ENCODE measurements at places on chromosomes 7 and 10. TPM values are rescaled to one million over a fixed set of nuclear protein-coding genes. Genes with fewer than 3 reads are reported as not detected.

OR2A12 gene
- total RNA-seq = not detected

SMKR1 gene
- 6.1 TPM for total RNA-seq

DNA sequence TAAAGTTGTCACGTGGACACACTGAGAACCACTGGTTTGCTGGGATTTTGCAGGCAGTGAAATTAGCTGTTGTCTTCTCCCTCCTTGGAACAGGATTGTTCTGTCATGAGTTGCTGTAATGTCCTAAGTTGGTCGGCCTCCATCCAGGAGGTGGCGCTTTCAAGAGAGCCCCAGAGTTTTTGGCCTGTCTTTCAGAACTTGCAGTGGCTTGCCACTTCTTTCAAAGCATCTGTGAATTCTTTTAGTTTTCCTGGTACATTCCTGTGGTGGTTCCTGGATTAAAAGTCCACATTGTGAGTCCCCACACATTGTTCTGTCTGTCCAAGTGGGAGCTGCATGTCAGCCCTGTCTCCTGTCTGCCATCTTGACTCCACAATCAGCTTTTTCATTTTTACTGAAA lies 133.8 kb downstream of the PON1 start:
- H3K4me3 ChIP-seq = no peak overlapping the region
- H3K27ac ChIP-seq = no peak overlapping the region
- no peaks in the 10 kb centered on the region for H3K27me3 ChIP-seq
- no peak for DNase-seq
- no peaks in the 10 kb centered on the region for H3K4me1 ChIP-seq
- no peaks in the 10 kb centered on the region for H3K36me3 ChIP-seq

GRCh38 chr7:21067216-21067615 lies 280.5 kb upstream of the SP8 start:
- peaks cover 3% of the 10 kb centered on the region for H3K27me3 ChIP-seq
- no peaks in the 10 kb centered on the region for H3K36me3 ChIP-seq
- no peak for DNase-seq
- H3K4me3 ChIP-seq = no peak overlapping the region
- no peaks in the 10 kb centered on the region for H3K4me1 ChIP-seq
- H3K27ac ChIP-seq = no peak overlapping the region

CCL24 gene
- not detected for total RNA-seq

TOMM7 gene
- total RNA-seq = 196 TPM

- no peaks in the 10 kb centered on the region for H3K36me3 ChIP-seq
- peak; percentile 65 for DNase-seq
- no peak overlapping the region for H3K4me3 ChIP-seq
- H3K27me3 ChIP-seq = no peaks in the 10 kb centered on the region
Measured at GRCh38 chr10:29119374-29119773, 169.5 kb upstream of the LYZL1 start.

GRCh38 chr10:62171791-62172190 lies 96.9 kb downstream of the RTKN2 start:
- H3K4me1 ChIP-seq = peaks cover 18% of the 10 kb centered on the region
- no peaks in the 10 kb centered on the region for H3K27me3 ChIP-seq
- no peak overlapping the region for H3K4me3 ChIP-seq

LAMB4 gene
- total RNA-seq = not detected

DPYSL4 gene
- 32.5 TPM for total RNA-seq

- no peaks in the 10 kb centered on the region for H3K27me3 ChIP-seq
- no peak overlapping the region for H3K27ac ChIP-seq
- DNase-seq = no peak
- peaks cover 3% of the 10 kb centered on the region for H3K4me1 ChIP-seq
Measured at GRCh38 chr10:48419714-48420113, 113.2 kb downstream of the MAPK8 start.

- H3K4me1 ChIP-seq = no peaks in the 10 kb centered on the region
- DNase-seq = peak; percentile 76
- H3K4me3 ChIP-seq = no peak overlapping the region
- H3K36me3 ChIP-seq = no peaks in the 10 kb centered on the region
- H3K27me3 ChIP-seq = no peaks in the 10 kb centered on the region
- H3K27ac ChIP-seq = no peak overlapping the region
Measured at GRCh38 chr10:15585303-15585715, 134.4 kb downstream of the ITGA8 start.

DNA sequence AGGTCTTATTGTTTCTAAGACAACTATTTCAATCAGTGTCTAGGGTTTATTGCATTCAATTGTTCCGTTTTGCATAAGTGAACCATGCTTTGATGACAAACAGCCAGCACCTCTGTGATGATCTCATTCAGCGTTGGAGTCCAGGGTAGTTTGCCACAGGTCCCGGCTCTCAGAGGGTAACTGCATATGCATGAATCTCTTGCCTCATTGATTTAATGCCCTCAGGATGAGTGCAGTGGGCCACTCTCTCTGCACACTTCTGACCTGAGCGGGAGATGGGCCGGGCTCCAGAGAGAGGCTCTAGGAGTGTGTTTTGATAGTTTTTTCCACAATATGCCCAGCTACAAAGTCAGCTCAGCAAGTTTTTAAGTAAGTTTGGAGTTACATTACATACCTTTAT lies 83.9 kb downstream of the HECW1 start:
- no peaks in the 10 kb centered on the region for H3K36me3 ChIP-seq
- H3K27ac ChIP-seq = no peak overlapping the region
- no peaks in the 10 kb centered on the region for H3K27me3 ChIP-seq
- H3K4me3 ChIP-seq = no peak overlapping the region
- no peak for DNase-seq

- DNase-seq = no peak
- no peaks in the 10 kb centered on the region for H3K27me3 ChIP-seq
- H3K4me1 ChIP-seq = peaks cover 3% of the 10 kb centered on the region
- peaks cover 19% of the 10 kb centered on the region for H3K36me3 ChIP-seq
- H3K27ac ChIP-seq = no peak overlapping the region
- H3K4me3 ChIP-seq = no peak overlapping the region
Measured at GRCh38 chr7:4791101-4791737, 15.8 kb downstream of the AP5Z1 start.

PCGF6 gene
- total RNA-seq = 19.7 TPM

- H3K36me3 ChIP-seq = no peaks in the 10 kb centered on the region
- no peaks in the 10 kb centered on the region for H3K4me1 ChIP-seq
- H3K27me3 ChIP-seq = peaks cover 4% of the 10 kb centered on the region
- no peak overlapping the region for H3K27ac ChIP-seq
Measured at GRCh38 chr10:63910806-63911205, 389.6 kb downstream of the REEP3 start.

- peaks cover 3% of the 10 kb centered on the region for H3K27me3 ChIP-seq
- no peak overlapping the region for H3K27ac ChIP-seq
- H3K36me3 ChIP-seq = no peaks in the 10 kb centered on the region
- no peak overlapping the region for H3K4me3 ChIP-seq
Measured at GRCh38 chr10:72911758-72912157, 18.2 kb downstream of the OIT3 start.

DNA sequence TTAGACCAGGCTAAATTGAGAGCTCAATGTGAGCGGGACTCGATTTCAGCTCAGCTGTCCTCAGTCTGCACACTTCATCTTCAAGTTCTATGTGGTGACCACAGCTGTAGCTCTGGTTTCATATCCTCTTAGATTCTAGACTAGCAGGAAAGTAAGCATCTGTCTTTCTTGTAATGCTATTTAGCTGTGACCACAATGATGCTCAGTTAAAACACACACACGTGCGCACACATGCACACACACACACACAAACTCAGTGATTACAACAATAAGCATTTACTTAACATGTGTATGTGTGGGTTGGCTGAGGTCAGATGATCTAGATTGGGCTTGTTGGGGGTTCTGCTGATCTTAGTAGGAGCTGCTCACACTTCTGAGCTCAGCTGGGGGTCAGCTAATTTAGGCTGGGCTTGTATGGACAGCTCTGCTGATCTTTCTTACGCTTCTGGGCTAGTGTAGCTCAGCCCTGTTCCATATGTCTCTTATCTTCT lies 82.5 kb downstream of the ZNF365 start:
- peaks cover 7% of the 10 kb centered on the region for H3K4me1 ChIP-seq
- H3K36me3 ChIP-seq = no peaks in the 10 kb centered on the region
- peaks cover 9% of the 10 kb centered on the region for H3K27me3 ChIP-seq
- no peak overlapping the region for H3K27ac ChIP-seq

- H3K36me3 ChIP-seq = no peaks in the 10 kb centered on the region
- no peak overlapping the region for H3K4me3 ChIP-seq
- H3K4me1 ChIP-seq = no peaks in the 10 kb centered on the region
- no peak for DNase-seq
- no peaks in the 10 kb centered on the region for H3K27me3 ChIP-seq
Measured at GRCh38 chr7:125409921-125410320, 480.3 kb upstream of the POT1 start.

HMX3 gene
- total RNA-seq = not detected

- DNase-seq = no peak
- H3K4me3 ChIP-seq = no peak overlapping the region
- H3K27me3 ChIP-seq = peaks cover 5% of the 10 kb centered on the region
- peaks cover 2% of the 10 kb centered on the region for H3K4me1 ChIP-seq
- no peak overlapping the region for H3K27ac ChIP-seq
Measured at GRCh38 chr7:74059681-74060588, 23.7 kb upstream of the LIMK1 start.

DNA sequence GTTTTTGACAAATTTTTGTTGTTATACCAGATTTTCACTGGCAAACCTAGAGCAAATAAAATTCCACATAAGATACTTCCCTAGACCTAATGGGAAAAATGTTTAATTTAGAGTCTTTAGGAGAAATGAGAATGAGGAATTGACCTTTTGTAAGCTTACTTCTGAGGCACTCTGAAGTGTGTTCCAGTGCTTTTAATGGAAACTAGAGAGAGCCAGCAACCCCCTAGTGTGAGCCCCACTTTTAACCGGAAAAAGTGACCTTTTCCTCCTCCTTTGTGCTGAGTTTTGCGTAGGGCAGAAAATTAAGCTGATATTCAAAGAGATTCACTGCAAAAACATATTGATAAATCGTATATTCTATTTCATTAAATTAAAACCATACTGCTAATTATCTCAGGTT lies 5.2 kb downstream of the IKZF1 start:
- peak overlapping the region; percentile 95 for H3K27ac ChIP-seq
- no peak for DNase-seq
- no peaks in the 10 kb centered on the region for H3K27me3 ChIP-seq
- H3K36me3 ChIP-seq = peaks cover 92% of the 10 kb centered on the region
- peaks cover 41% of the 10 kb centered on the region for H3K4me1 ChIP-seq

DNA sequence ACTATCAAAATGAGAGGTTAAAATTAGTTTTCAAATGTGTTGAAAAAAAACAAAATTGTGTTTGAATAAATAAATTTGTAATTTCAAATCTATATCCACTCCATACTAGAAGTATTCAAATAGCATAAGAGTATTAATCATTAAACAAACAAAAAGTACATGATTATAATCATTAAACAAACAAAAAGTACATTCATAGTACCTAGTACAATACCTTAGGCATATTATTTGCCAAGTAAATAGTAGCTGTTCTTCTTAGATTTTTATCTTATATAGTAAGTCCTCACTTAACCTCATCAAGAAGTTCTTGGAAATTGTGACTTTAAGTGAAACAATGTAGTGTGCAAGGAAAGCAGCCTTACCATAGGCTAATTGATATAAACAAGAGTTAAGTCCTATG lies 349.3 kb upstream of the VWC2 start:
- no peaks in the 10 kb centered on the region for H3K27me3 ChIP-seq
- DNase-seq = no peak
- H3K4me1 ChIP-seq = no peaks in the 10 kb centered on the region
- H3K4me3 ChIP-seq = no peak overlapping the region
- H3K27ac ChIP-seq = no peak overlapping the region
- H3K36me3 ChIP-seq = no peaks in the 10 kb centered on the region

DGKB gene
- total RNA-seq = not detected
